SK-N-SH (cell line): ENCODE measurements at places on chromosomes 1 and 21.

DNA sequence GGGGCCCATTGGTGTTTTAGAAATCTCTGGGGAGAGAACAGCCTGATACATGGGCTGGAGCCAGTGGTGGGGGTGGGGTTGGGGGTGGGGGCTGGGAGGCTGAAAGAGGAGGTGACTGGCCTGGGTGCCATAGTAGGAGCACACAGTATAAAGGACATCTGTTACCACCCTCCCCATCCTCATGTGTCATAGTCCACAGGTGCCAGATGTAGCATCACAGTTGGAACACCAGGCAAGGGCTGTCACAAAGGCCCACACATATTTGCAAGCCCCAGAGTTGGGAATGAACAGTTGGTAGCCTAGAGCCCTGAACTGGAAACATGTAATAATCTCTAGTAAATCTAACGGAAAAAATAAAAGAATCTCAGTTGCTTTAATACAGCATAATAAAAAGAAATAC lies 55.1 kb upstream of the CR2 start:
- no peak for DNase-seq

GRCh38 chr1:41610361-41610760 lies 125.9 kb upstream of the EDN2 start:
- DNase-seq, result no peak

- DNase-seq, result no peak
Observed at GRCh38 chr1:167544447-167545093, 9.0 kb downstream of the CREG1 start.

DNA sequence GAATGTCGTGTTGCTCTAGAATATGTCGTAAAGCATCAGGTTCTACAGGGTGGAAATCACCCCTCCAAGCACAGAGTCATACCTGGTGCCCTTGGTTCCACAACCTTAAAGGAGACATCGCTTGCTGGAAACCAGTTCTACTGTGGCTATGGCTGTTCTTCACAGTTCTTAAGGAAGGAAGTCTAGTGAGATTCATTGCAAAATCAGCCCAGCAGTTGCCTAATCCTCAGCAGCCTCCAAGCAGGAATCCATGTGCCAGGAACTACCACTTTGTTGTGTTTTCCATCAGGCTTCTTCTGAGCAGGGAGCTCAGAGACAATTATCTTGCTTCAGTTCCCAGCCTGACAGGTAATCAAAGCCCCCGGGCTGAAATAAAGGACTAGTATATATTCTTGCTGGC lies 45.0 kb upstream of the SLC35F3 start:
- DNase-seq, result no peak

DNA sequence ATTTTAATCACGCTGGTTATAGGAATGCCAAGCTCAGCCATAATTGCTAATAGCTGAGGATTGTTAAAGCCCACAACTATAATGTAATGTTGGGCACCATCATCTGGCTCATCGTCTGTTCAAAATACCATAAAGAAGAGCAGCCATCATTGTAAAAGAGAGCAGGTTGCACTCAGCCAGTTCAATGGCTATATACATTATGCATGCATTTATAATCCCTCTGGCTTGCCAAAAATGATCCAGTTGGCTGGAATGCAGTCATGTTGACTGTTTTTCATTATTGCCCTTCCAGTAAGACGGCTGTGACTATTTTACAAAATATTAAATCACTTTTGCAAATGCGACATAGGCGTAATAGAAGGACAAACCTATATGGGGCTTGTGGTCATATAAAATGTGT lies 85.3 kb downstream of the SPAG17 start:
- DNase-seq, result no peak
